NCI-H1436 (cell line): ENCODE measurements at places on chromosomes 2 and 18.

GRCh38 chr2:20557635-20558034 lies 93.3 kb downstream of the HS1BP3 start:
- no peak for DNase-seq

- DNase-seq, result peak; percentile 29
Measured at GRCh38 chr18:76528477-76529432, 33.7 kb upstream of the ZNF516 start.

DNA sequence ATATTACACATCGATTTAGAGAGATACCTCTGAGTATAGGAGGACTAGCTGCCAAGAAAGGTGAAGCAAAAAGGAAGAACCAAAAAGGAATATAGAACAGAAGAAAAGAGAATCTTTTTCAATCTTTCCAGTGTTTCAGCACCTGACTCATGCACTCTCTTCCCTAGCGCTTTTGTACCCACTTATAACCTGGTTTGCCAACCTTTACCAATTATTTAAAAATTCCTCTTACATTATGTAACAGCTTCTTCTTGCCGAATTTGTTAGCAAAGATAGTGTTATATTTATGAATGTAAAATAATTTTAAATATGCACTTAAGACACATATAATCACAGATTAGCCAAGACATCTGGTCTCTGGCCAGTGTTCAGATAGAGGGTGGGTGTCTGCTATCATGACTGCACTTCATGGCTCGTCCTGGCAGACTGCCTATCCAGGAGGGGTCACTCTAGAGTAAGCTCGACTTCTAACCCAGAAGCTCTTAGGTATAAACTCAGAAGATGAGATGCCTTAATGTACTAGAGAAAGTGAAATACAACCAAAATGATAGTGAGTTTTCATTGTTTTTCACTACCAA lies 122.9 kb downstream of the ATAD2B start:
- no peak for DNase-seq

- DNase-seq, result no peak
Measured at GRCh38 chr18:61475931-61476330, 142.7 kb downstream of the CDH20 start.
